ENCODE measurements at places on chromosomes 3 and 15.

DNA sequence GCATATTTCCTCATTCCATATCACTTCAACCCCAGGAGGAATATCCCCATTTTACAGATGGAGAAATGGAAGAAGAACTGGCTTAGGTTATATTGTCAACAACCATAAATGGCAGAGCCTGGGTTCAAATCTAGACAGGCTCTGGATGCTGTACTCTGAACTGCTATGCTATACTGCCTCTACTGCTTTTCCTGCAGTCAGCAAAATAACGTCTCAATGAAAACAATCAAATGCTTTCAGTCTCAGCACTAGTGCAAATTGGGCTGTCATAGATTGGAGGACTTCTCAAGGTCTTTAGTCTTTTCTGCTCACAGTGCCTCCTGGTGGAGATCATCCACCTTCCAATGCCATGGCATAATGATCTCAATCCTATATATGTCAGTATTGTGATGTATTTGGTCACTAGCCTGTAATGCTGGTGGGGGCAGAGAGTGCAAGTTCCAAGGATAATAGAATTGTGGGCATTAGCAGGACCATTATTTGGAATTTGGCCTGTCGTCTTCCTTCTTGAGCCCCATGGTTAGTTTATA, 285.0 kb downstream of the CLSTN2 start:
- DNase-seq: no peak

DNA sequence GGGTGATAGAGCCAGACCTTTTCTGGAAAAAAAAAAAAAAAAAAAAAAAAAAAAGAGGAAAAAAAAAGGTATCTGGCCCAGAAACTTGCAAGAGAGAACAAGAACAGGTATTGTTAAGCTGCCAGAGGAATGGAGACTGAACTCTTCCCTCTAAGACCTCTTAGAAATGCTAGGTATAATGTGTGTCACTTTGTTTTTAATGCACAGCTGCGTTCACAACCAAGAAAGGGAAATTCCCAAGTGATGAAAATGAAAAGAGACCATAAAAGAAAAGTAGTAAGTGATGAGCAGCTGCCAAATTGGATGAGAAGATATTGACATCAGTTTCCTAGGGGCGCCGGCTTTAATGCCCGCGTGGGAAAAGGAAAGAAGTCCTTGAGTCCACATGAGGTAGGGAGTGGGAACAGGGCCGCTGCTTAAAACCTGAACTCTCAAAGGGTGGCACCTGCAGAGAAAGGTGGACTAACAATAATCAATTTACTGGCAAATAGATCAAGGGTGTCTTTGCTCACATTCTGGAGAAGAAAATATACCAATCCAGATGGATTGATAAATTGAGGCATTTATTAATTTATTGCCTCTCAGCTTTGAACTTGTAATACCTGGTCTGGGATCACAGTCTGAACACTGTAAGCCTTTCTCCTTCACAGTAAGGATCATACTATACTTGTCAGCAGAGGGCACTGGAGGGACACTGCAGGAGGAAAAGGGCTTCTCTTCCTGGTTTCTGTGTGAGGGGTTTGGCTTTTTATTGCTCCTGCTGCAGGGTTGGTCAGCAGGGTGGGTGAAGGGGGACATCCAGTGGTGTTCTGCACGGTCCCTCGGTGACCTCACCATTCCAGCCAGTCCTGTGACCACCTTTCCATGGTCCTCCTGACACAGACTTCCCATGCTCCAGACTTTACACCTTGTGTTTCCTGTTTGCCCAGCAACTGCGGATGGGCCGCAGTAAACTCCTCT, 131.6 kb downstream of the AQP9 start:
- DNase-seq: peak; percentile 63

DNA sequence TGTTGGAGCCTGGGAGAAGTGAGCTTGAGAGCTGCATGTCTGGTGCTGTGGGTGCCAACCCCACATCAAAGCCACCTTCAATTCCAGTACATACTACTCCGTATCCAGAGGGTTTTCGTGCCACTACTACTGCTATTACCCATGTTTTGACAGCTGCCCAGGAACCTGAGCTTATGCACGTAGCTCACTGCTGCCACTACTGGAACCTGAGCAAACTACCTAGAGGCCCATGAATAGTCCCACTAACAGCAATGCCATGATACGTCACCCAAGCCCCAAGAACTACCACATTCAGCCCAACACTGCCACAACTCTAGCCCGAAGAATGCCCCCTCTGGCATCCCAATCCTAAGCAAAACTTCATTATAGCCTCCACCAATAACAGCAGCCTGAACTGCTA, 215.2 kb upstream of the BCHE start:
- no peak for DNase-seq

DNA sequence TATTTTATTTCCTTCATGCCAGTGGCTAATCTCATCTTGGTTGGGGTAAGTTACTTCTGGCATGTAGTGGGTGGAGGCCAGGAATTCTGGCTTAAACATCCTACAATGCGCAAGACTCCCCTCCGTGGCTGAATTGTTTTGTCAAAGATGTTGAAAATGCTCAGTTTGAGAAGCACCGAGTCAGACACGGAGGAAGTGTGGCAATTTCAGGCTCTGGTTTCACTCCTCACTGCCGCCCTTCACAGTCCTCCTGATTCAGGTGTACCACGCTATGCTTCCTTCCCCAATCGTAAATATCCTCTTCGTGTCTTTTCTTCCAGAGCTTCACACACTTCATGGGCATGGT, 150.7 kb downstream of the OPA1 start:
- DNase-seq: no peak

DNA sequence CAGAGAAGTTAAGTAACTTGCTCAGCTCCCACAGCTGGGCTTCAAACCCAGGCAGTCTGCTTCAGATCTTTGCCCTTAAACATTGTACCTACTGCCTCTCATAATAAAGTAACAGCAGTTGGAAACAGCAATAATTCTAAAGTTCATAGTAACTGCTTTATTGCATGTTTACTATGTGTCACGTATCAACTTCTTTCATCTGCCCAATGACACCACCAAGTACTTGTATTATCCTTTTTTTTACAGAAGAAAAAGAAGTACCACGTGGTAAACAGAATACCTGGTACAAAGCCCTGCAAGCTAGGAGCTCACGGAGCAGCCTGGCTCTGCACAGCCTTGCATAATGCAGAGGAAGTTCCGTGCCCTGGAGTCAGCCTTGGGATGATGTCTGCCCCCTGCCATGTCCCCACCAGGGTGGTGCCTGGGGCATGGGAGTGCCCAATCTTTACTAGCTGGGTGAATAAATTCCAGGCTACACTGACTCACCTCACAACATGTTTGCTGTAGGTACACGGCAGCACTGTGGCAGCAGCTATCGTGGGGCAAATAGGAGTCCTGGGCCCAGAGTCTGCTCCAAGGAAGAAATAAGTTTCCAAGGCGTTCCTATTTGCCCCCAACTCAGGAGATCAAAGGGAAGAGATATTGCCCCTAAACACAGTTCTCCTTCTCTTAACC, 77.2 kb downstream of the LDHAL6B start:
- no peak for DNase-seq

GRCh38 chr15:73832657-73833056, 40.7 kb upstream of the TBC1D21 start:
- DNase-seq: no peak

GRCh38 chr3:148238421-148238821, 459.3 kb upstream of the AGTR1 start:
- DNase-seq: no peak

GRCh38 chr3:172202797-172203196, 163.4 kb downstream of the FNDC3B start:
- no peak for DNase-seq

DNA sequence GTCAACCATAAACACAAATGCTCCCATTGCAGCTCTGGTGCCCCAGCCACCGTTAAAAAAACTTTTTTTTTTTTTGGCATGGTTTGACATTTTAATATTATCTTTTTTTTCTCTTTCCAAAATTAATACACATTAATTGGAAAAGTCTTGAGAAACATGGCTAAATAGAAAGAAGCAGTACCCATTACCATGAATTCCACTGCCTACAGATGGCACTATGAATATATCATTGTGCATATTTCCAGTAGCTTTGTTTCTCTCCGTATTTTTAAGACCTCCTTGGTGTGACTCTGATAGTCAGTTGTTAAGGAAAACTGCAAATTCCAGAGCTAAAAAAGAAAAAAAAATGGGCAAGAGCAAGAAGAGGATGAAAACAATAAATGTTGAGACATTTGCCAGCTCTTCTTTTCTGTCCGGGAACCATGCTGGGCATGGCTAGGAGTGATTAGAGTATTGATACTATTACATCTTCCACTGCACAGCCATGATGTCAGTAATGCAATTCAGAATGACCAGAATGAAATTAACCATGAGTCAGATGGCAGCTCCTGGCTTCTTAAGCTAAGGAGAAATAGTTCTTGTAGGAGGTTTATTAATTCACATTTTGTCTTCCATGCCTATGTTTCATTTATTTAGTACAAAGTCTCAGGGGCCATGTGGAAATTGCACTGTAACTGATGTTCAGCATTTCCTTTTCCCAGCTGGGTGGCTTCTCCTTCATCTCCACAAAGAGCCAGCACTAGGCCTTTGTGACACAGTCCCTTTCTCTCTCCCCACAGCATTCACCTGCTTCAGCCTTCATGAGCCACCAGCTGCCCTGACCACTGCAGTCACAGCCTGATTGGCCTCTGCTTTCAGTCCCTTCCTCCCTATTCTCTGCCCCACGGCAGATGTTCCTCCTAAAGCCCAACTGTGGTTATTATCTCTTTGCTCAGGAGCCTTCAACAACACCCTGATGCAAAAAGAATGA, 31.8 kb downstream of the SLC7A14 start:
- no peak for DNase-seq

DNA sequence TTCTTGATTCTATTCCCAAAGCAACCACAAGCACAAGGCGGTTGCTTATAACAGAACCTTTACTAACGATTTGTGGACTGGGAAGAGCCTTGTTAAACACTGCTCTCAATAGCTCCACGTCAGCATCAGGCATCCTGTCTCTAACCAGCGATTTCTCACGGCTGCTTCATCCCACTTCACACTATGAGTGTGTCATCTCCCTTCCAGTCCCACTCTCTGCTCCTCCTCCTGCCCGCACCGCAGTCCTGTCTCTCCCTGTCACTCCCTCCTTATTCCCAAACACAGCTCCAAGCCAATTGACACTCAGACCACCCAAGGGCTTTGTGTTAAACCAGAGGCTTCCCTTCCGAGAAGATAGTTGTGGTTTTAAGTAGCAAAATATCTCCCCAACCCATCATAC, 94.8 kb downstream of the ABHD5 start:
- DNase-seq: no peak

- no peak for DNase-seq
Observed at GRCh38 chr3:41846850-41847249, 115.1 kb downstream of the ULK4 start.

GRCh38 chr3:55476515-55476914, 10.6 kb downstream of the WNT5A start:
- no peak for DNase-seq
